Lung (tissue), 17 donors: ENCODE measurements at places on chromosomes 4 and X. TPM values are rescaled to one million over a fixed set of nuclear protein-coding genes. Genes with fewer than 3 reads are reported as not detected.

DNA sequence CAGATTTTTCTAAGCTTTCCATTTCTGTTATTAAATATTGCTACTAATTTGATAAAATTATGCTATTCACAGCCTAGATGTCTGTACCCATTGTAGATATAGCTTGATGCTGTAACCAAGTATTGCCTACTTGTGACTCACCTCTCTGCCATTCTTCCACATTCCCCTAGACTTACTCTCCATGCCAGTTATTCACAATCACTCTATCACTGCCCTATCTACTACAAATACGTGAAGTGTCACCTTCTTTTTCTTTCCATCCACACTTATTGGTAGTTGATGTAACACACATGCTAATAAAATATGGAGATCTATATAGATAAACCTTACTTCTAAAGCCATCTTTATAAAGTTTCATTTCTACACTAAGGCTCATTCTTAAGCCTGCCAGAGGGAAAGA lies 179.4 kb upstream of the PACRGL start:
- no peak for DNase-seq

DNA sequence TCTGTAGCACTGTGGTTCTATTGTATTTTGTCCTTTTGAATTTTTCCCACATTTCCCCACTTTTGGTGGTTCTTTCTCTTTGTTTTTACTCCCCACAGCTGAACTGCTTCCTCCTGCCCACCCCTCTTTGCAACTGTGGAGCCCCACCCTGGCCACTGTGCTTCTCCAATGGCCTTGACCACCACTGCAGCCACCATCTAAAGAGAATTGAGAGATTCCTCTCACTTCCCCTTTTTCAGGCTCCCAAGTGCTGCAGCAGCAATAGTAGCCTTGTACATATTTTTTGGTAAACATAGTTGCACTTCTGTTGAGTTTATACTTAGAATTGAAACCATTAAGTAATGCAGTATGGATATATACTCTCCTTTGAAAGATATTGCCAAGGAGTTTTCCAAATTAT lies 51.3 kb upstream of the FRMPD3 start:
- no peak for DNase-seq

DNA sequence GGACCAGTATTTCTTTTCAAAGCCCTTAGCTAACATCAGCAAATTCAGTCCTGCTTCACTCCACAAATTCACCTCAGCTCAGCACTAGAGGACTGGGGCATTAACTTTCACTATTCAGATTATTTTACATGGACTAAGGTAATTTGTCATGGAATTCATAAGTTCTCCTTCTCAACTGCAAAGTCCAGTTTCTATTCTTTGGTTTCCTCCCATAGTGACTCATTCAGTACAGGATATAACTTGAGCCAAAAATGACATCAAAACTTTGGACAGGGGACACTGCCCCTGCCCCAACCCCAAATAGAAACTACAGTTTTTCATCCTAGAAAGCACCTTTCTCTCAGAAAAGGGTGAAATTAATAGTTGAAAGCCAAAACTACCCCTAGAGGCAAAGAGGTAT lies 52.7 kb downstream of the COX7B2 start:
- DNase-seq, result no peak

Gene TRPC5OS
- not detected for polyA plus RNA-seq

DNA sequence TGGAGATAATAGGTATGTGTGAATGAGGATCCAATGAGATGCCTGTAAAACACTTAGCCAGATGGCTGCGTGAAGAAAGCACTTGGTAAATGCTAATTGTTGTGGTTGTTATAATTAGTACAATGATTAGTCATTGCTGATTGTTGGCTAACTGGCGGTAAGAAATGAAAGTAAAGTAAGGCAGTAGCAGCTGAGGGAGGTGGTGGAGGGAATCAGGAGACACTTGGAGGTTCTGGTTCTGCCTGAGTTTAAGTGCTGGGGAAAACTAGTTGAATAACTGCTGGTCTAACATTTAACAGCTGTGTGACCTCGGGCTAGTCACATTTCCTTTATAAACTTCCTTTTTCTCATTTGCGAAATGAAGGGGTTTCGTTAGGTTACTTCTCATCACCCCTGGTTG lies 30.9 kb downstream of the CD38 start:
- DNase-seq, result no peak

- no peak for DNase-seq
Observed at GRCh38 chr4:7198440-7199128, 6.2 kb downstream of the SORCS2 start.

- DNase-seq, result no peak
Observed at GRCh38 chr4:3294401-3295241, 1.8 kb downstream of the RGS12 start.
